ENCODE measurements at places on chromosomes 3 and 15.

GRCh38 chr15:71841563-71841962 is 31.2 kb downstream of the NR2E3 start:
- no peak for DNase-seq

- no peak for DNase-seq
These were observed 6.4 kb upstream of the TBC1D2B start for GRCh38 chr15:78083687-78084448.

DNA sequence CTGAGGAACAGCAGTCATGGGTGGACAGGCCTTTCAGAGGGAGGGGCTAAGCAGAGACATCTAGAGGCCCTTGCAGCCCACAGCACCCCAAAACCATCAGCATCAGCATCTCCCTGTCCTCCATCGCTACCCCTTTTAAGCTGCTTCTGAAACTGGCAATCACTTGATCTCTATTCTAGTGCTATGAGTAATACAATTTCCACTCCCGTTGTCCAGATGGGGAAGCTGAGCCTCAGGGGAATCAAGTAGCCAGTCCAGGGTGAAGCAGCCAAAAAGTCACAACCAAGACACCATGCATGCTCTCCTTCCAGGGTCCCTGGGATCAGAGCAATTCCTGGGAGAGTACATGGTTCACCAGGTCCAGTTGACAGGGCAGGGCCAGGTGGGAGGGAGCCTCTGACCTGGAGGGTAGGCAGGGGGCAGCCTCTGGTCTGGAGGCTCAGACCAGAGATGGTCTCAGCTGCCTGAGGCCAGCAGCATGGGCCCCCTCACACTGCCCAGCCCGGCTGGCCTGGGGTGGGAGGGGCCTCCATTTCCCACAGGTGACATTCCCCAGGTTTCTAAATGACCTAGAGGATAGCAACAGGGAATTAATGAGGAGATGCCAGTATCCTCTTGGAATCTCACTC is 30.0 kb downstream of the KLHL25 start:
- no peak for DNase-seq

DNA sequence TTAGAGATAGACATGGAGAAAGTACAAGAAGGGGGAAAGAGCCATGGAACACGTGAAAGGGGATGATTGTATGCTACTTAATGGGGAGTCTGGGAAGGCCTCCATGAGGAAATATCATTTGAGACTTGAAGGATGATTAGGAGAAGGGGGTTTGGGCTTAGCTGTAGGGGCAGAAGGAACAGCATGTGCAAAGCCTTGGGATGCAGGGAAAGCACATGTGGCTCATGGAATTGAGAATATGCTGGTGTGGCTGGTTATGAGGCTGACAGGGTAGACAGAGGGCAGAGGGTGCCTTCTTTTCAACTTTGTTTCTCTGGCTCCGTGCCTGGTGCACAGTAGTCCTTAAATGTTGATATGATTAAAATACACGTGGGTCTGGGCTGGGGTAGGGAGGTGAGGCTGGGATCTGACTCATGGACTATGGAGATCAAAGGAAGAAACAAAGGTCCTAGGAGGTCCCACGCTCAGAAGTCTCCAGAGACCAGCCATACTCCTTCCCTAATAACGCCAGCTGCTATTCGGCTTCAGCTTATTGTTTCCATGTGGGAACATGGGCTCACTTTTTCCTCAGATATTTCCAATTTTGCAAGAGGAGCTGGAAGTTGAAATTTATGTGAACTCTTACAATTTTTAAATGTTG is 1.1 kb downstream of the GTF2E1 start:
- no peak for DNase-seq

DNA sequence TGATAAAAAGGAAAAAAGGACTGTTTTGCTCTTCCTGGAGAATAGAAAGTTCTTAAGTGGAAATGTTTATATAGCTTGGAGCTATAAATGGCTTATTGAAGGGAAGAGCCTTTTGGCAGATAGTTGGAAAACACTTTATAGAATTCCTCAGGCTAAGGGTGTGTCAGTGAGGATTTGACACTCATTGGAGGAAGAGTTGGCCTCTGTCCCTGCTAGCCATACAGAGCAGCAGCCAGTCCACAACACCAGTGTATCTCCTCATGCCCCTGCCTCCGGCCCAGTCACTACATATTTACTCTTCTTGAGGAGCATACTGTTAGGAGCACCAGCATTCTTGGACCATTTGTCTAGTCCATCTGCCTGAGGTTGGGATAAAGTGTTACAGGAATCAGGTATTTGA is 36.2 kb downstream of the KLHL18 start:
- DNase-seq = no peak

DNA sequence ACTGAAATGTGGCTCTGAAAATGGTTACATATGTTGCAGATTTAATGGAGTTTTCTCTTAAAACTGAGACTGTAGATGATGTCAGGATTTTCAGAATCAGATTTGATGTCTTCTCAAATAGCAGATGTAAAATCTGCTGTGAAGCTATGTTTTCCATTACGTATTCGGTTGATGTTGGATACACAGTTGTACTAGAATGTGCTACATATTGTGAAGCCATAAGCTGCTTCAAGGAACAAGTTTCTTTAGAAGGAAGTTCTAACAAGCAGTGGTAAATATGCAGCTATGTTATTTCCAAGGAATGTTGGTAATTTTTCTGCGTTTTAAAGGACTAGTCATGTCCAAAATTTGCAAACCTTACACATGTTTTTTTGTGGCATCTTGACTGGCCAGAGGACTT is 197.7 kb downstream of the RBMS3 start:
- no peak for DNase-seq

DNA sequence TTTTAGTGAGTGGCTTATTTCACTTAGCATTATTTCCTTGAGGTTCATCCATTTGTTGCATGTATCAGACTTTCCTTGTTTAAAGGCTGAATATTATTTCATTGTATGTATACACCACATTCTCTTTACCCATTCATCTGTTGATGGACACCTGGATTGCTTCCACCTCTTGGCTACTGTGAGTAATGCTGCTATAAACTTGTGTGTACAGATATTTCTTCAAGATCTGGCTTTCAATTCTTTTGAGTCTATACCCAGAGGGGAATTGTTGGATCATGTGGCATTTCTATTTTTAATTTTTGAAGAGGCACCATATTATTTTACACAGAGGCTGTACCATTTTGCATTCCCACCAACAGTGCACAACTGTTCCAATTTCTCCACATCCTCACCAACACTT is 313.5 kb downstream of the RPLP1 start:
- DNase-seq = no peak

- DNase-seq = no peak
These were observed 361.2 kb downstream of the MAGI1 start for GRCh38 chr3:65677486-65678010.

- no peak for DNase-seq
These were observed 339.9 kb downstream of the NR2F2 start for GRCh38 chr15:96670389-96670788.

DNA sequence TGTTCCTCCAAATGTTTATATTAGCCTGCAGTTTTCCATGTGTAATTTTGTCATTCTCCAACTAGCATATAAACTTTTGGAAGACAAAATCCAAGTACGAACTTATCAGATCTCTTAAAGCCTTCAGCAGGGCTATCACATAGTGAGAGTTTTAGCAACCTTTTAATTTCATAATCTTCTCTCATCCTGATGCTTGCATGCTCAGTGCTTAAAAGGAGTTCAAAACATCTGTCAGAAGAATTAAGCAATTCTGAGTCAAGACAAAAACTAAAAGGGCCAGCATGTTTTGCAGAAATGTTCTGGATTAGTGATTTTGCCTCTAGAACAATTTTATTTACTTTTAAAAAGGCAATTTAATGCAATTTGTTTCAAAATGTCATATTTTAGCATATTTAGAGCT is 73.4 kb upstream of the SLC2A2 start:
- DNase-seq = no peak

GRCh38 chr3:70829092-70829491 is 516.7 kb upstream of the MDFIC2 start:
- no peak for DNase-seq

DNA sequence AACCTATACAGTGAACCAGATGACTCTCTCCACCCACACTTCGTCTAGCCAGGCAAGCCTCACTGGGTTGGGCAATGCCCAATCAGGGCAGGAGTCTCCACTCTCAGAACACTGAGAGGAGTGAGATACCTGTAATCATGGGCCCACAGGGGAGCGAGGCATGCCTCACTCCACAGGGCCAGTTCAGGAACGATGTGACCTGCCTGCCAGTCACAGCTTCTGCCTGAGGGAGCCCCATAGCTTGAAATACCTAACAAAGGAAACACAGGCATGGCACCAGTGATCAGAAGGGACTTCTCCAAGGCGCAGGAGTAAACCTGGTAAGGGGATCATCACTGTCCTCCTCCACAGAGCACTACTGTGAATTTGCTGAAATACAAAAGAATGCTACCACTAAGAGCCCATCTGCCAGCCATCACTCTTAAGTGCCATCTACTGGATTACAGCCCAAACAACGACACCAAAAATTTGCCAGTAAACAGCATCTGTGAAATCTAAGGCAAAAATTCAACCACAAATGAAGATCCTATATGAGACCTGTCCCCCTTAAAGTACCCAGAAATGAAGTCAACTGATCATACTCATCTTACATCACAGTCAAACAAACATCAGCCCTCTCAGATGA is 689.9 kb upstream of the SEMA6D start:
- no peak for DNase-seq

DNA sequence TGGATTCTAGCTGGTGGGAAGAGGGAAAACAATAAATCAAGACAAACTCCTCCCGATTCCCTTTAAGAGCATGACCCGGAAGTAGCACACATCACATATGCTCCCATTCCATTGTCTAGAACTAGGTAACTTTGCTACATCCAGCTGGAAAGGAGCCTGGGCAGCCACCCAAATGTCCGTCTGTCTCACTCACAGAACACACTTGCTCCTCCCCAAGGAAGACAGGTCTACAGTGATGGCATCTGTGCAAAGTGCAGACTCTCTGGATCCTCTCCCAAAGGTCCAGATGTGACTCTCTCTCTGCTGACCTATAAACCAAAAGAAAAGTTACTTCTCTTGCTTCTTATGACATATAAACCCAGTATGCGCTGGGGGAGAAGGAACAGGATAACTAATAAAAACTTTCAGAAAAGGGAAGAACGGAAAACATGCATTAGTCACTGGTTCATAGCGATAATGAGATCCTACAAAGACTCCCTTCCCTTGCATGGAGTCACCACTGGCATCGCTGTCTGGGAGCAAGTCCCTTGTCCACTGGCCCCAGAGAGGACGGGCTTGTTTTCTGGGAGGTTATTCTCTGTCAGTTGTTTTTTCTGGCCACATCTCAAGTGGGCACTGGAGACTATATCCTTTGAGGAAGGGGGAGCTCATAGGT is 29.8 kb upstream of the EPHB3 start:
- DNase-seq = no peak
